Left cardiac atrium (tissue), 4 donors: ENCODE measurements at places on chromosomes 7 and 10. TPM values are rescaled to one million over a fixed set of nuclear protein-coding genes. Genes with fewer than 3 reads are reported as not detected.

- no peak for DNase-seq
These were observed 35.8 kb upstream of the GALNTL5 start for GRCh38 chr7:151920488-151920887.

GRCh38 chr7:45067582-45067981 is 21.2 kb downstream of the NACAD start:
- no peak for DNase-seq

DNA sequence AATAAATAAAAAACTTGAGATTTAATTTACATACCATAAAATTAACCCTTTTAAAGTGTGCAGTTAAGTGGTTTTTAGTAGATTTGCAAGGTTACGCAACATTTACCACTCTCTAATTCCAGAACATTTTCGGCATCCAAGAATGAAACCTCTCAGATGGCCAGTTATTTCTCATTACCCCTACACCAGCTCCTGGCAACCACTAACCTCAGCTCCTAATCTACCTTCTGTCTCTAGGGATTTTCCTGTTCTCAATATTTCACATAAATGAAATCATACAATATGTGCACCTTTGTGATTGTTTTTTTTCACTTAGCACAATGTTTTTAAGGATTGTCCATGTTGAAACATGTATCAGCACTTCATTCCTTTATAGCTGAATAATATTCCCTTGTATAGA is 45.1 kb downstream of the INPP5F start:
- no peak for DNase-seq

DNA sequence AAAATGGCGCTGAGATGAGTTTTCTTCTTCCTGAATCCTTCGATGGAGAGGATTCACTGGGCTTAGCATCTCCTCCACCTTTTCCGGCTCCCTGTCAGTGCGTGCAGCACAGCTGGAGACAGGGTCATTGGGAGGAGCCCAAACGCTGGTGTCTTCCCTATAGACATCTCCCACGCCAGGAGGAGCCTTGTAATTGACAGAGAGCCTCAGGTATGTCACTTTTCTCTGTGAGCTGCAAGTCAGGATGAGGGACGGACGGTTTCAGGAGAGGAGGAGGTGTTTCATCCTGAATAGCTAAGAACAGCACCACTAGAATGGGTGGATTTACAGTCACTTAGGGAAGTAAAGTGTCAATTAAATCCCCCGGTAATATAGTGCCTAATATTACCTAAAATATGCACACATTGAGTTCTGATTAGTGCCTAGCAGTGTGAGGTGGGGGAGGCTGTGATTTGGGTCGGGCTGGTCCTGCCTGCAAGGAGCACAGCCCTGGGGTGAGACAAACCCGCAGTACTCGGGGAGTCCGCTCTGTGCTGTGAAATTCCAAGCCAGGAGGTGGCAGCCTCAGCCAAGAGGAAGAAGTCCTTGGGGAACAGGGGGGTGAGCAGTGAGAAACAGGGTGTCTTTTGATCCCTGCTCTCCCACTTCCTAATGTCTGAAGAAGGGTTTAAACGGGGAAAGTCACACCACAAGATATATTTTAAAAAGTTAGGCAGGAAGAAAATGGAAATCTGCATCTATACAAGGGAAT is 28.2 kb downstream of the IL15RA start:
- DNase-seq = peak; percentile 68

- DNase-seq = no peak
These were observed 74.5 kb downstream of the VWDE start for GRCh38 chr7:12328888-12329770.

DNA sequence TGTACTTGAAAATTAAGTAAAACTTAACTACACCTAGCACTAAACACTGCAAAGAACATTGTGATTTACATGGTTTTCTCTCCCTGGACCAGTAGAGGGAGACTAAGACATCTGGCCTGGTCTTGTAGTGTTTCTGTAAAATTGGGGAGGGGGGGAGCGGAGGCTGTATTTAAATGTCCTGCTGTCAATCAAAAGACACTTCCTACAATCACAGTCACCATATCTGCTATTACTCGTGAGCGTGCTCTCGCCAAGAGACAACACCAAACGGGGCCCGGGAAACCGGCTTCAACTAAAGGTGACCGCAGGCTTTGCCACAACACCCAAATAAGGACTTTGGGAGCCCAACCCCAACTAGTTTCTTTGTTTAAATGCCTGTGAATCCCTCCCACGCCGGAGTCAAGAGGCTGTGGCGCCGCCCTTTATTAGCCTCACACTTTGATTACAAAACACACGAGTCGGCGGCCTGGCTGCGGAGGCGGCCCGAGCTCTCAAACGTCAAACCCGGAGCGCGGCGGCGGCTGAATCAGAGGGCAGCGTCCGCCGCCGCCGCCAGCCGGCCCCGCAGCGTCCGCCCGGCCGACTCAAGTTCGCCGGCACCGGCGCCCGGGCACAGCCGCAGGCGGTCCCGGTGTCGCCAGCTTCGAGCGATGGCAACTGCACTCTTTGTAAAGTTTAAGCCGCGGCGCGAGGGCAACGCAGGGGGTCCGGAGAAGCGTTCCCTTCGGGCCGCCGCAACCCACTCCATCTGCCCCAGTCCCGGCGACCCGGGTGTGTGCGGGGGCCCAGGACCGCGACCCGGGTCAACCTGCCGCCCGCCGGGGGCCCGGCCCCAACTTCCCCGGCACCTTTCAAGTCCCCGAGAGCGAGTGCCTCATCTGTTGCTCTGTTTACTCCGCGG is 1.3 kb downstream of the KDM7A start:
- peak; percentile 95 for DNase-seq

GRCh38 chr7:132248841-132249240 is 327.4 kb downstream of the PLXNA4 start:
- DNase-seq = no peak

DNA sequence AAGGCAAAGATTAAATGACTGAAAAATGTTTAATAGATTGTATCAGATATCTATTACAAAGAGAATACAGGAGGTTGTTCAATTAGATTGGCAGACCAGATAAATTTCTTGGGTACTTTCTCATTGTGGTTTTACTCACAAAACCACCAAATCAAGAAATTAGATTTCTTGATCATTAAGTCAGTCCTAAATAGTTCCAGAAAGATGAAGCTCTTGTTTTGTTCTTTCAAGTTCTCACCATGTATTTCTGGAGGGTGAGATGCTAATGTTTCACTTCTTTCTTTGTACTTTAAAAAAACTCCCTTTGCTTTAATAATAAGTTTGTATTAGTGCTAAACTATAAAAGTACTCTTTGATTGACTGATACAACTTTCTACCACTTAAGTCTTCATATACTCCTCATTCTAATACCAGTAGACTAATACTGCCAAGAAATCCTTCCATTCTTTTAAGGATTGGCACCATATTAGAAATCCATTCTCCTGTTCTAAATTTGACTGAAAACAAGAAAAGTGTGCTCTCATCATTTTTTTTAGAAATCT is 69.4 kb downstream of the RNF133 start:
- DNase-seq = no peak

Gene FOXP2
- total RNA-seq = 5.5 TPM

Gene ACSM6
- total RNA-seq = not detected

Gene CCDC146
- 4.7 TPM for total RNA-seq

Gene VOPP1
- 32.2 TPM for total RNA-seq

Gene TSPAN12
- 50.5 TPM for total RNA-seq
